GDM1 (cell line): ENCODE measurements at places on chromosomes 1 and 21.

DNA sequence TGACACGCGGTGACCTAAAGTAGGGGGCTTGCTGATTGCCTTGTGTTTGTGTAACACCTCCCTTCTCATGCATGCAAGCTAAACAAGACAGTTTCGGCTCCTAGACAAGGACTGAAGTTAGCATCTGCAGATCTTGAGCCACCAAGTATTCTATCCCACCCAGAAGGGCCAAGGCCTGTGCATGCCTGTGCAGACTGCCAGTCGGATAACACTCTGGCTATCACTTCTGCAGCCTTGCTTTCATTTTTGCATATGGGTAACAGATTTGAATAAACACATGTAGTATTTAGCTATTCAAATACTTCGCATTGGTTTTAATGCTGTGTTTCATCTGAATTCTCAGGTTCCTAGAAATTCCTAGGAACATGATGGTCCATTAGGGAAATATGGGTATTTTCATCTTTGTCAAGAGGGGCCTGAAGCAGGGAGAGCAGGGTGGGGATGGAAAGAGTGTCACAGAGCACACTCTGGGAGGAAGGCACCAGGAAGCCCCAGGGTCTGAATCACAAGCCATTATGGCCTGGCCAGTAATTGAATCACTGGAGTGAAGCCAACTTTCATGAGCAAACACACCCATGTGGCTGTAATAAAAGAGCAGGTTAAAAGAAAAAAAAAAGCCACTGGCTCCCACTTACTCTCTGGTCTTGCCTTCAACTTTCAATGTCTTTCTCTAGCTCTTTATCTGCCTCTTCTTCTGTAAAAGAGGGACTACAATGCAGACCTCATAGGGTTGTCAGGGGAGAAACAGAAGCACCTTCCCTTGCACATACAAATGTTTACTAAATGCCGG lies 28.3 kb downstream of the GADD45A start:
- DNase-seq = no peak

DNA sequence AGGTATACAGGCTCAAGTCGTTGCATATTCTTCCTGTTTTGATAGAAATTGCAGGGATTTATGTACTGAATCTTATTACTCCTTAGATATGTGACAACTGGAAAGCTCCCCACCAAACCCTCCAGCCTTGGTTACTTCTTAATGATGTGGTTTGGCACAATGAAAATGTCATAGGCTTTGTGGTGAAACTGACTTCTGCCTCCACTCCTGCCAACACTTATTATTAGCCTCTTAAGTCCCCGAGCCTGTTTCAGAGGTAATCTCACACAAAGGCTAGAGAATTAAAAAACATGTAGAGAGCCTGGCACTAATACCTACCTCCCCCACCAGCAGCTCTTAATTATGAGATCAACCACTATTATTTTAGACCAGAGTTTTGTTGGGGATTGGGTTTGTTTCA lies 4.2 kb downstream of the COX20 start:
- no peak for DNase-seq

GRCh38 chr1:25556791-25557476 lies 13.5 kb downstream of the LDLRAP1 start:
- peak; percentile 58 for DNase-seq

DNA sequence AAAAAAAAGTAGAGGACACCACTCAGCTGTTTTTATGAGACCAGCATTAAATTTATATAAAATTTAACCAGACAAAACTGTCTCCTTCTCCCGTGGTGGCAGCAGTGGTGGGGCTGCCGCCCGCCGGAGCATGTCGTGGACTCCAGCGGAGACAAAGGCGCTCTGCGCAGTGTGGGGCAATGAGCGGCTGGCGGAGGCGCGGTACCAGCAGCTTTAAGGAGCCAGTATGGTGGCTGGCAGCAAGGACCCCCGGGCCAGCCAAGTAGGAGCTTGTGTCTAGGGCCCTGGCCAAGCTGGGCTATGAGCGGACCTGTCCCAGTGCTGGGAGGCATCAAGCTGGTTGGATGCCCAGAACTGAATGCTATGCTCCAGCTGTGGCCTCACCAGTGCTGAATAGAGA lies 2102.9 kb downstream of the NCAM2 start:
- no peak for DNase-seq

- DNase-seq = no peak
Observed at GRCh38 chr1:42929434-42930177, 29.1 kb downstream of the SLC2A1 start.

DNA sequence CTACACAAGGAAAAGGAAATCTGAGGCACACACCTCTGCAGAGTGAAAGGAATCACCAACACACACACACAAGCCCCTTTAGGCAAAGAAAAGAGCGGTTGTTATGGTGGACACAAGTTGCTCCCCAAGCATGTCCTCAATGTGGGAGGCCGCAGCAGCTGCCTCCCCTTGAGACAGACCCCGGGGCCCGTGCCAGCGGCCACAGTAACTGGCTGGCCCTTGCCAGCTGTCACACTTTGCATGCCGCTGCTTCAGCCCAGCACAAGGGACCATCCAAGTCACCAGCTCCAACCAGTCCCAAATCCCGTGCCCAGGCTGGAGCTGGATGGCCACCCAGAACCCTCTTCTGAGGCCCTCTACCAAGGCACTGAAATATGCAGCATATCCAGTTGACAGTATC lies 2.9 kb upstream of the OLIG1 start:
- no peak for DNase-seq

GRCh38 chr1:212487774-212488435 lies 55.2 kb downstream of the NENF start:
- DNase-seq = no peak
